ENCODE measurements at places on chromosomes 6 and 20. TPM values are rescaled to one million over a fixed set of nuclear protein-coding genes. Genes with fewer than 3 reads are reported as not detected.

PROKR2 gene
- total RNA-seq, result not detected

TREM1 gene
- total RNA-seq, result not detected

ECT2L gene
- total RNA-seq, result not detected

BIRC7 gene
- total RNA-seq, result not detected

FAM83B gene
- total RNA-seq, result not detected

IRF4 gene
- 7.4 TPM for total RNA-seq

TRERF1 gene
- total RNA-seq, result 17.5 TPM

ARMH2 gene
- 7.1 TPM for total RNA-seq

CLPSL2 gene
- not detected for total RNA-seq

MYL9 gene
- not detected for total RNA-seq

SIRPB2 gene
- total RNA-seq, result not detected

SPDEF gene
- not detected for total RNA-seq

PAK5 gene
- not detected for total RNA-seq

NHLRC1 gene
- 2.1 TPM for total RNA-seq

NKX2-2 gene
- not detected for total RNA-seq

SIRPG gene
- 52.2 TPM for total RNA-seq

LY6G5C gene
- 5.5 TPM for total RNA-seq

All from naive thymus-derived CD8-positive, alpha-beta T cell (primary cell).